ENCODE measurements at places on chromosomes 5 and 9. TPM values are rescaled to one million over a fixed set of nuclear protein-coding genes. Genes with fewer than 3 reads are reported as not detected.

DNA sequence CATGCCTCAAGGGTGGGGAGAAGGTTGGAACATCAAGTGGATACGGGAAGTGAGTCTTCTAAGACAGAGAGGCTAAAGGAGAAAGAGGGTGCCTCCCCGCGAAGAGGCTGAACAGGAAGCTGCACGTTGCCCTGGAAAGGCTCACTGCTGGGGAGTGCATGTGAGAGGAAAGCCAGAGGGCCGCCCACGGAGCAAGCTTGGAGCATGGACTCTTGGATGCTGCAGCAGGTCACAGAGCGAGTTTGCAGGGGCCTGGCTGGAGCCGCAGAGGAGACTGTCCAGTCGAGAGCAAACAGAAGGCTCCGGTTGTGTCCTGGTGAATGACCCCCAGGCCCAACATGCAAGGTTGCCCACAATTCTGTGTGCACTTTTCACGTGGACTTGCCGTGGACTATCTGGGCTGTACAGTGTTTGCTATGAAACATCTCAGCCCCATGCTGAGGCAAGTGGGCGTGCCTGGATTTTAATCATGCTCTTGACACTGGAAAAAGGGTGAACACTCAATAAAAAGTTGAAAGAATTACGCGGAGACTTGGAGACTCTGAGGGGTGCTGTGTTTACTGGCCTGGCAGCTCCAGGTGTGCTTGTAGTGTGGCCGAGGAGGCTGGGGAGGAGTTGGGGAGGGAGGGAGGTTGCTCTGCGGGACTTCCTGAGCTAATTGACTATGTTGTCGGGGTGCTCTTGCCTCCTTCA is 54.5 kb upstream of the GARNL3 start:
- no peak for DNase-seq

GRCh38 chr9:87378676-87379075 is 119.0 kb upstream of the DAPK1 start:
- DNase-seq, result no peak

DNA sequence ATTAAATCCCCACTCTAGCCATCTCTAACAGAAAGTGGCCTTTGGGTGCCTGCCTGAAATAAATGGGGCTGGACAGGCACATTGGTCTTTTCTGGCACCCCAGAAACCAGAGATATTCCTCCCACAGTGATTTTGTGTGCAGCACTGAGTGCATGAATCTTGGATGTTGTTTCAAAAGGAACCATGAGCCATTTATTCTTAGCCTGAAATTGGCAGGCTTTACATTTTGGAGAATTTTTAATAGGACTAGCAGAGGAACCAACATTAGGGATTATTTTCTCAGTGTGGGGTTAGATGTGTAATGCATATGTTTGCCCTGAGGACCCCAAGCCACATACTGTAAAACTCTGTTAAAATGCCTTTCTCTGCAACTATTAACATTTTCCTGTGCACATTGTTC is 451.3 kb downstream of the NFIB start:
- no peak for DNase-seq

DNA sequence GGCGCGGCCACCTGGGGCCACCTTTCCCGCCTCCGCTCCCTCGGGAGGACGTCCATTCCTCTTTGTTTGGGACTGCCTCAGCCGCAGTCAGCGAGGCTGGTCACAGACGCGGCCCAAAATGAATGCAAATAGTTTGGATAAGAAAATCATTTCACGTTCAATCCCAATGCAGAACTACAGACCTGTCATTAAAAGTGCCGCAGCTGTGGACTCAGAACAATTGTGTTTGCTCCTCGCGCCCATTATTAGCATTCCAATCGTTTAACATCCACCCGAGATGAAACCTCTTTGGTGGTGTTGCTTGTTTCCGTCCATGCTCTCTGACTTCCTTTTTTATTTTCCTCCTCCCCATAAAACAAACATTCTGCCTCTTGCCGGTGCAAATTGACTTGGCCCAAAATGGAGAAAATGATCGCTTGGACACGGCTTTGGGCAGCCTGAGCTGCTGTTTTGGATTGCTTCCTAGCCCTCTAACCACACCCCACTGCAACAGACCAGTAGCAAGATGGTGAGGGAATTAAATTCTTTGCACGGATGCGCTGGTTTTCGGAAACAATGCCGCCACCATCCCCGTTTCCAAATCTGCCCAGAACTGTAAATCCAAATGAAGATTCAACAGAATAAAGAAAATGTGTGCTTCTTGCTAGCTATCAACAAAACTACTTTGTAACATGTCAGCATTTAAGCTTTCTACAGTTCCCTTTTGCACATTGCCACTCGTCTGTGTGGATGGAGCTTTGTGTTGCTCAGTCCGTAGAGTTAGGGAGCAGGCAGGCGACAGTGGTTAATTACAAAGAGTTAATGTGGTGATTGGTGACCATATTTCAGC is 784 bp downstream of the NLN start:
- DNase-seq, result peak; percentile 75

The FOXD4L5 gene
- not detected for polyA plus RNA-seq

DNA sequence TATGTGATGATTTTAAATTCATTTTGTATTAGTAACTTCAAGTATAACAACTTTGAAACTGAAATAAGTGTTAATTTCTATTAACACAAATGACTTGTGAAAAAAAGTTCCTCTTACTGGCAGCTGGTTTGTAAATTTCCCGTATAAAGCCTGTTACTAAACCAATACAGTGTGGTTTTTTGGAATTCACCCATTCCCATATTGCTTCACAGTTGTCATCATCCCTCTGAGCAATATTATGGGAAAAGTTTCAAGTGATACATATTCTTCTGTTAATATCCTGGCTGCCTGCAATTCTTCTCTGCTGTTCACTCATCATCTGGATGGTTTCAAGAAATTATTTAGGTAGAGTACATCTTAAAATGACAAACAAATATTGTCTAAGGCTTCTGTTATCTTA is 1185.1 kb upstream of the C9orf72 start:
- no peak for DNase-seq

DNA sequence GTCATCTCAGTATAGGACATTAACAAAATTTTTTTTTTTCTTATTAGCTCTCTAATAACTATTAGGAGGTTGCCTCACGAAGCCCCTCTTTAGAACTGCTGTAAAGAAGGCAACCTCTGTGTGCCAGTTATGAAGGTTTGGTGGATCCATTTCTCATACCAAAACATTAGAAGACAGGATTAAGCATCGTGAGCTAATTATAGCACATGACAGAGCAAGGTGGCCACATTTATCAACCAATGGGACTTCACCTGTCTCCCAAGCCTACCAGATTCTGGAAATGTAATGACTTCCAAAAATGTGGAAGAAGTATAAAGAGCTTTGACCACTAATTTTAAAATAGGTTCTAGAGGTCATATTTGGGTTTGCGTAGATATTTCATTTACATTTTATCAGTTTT is 107.2 kb downstream of the SMARCA2 start:
- DNase-seq, result no peak

DNA sequence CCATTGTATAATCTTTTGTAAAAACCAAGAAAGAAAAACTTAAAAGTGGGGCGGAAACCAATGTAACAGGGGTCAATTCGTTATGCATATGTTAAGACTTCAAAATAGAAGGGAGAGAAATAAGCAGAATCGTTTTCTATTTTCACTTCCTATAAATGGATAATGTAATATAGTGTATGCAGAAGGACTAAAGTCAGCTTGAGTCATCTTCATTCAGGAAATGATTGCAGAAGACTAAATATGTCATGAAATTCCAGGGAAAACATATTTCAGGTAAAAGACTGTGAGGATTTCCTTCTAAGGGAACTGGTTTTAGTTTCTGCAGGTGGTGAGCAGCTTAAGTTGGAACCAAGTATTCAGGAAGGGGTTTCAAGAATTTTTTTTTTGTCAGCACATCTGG is 753.3 kb downstream of the IRX1 start:
- no peak for DNase-seq

Measured in fibroblast of lung (primary cell).